ENCODE measurements at places on chromosomes 7 and 10.

DNA sequence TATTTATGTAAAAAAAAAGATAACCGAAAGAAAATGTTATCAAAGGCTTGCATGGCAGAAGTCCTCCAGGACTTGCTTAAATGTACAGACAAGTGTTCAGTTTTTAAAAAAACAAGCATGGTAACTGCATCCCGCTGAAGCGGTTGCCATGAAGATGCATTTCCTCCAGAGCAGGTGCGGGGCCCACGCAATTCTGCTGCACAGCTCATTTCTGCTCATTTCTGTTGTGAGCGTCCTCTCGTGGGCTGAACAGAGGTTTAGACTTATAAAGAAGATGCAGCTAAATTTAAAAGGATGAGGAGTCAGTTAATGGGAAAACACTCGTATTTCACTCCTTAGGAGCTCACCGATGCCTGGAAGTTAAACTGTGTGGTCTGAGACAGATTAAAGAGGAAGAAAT is 247.6 kb downstream of the DNAJB6 start:
- DNase-seq = no peak

GRCh38 chr10:86556933-86557649 is 35.5 kb upstream of the WAPL start:
- no peak for DNase-seq

DNA sequence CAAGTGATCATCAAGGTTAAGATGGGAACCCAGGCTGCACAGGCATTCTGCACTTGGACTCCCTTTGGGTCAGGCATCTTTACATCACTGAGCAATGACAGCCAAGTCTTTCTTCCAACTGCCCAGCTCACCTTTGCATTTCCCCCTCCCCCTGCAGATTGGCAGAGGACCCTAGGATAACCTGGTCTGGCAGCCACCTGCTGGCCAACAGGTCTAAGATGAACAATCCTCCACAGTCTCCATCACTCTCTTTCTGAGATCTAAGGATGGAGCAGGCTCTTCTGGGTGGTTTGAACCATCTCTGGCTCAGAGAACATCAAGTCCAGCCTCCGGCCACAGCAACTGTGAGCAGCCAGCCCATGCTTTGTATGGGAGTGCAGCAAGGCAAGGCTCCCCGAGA is 75.8 kb downstream of the RAB11FIP2 start:
- no peak for DNase-seq

DNA sequence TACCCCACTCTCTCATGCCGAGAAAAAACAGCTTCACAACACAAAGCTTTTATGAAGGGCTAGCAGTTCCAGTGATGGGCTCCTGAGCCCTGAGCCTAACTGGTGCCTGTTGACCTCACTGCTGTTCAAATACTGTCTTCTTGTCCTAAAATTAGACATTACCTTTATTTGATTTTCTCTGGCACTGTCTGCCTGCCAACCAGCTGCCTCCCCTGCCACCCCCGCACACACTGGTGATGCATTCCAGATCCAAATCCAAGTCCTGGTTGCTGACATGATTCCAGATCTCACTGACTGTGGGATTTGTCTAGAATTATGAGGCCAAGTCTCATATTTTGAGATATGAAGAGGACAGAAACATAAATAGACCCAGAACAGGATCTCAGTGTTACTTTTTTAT is 816.2 kb downstream of the NRG3 start:
- DNase-seq = no peak

GRCh38 chr10:130933008-130933390 is 378.5 kb downstream of the TCERG1L start:
- DNase-seq = no peak

DNA sequence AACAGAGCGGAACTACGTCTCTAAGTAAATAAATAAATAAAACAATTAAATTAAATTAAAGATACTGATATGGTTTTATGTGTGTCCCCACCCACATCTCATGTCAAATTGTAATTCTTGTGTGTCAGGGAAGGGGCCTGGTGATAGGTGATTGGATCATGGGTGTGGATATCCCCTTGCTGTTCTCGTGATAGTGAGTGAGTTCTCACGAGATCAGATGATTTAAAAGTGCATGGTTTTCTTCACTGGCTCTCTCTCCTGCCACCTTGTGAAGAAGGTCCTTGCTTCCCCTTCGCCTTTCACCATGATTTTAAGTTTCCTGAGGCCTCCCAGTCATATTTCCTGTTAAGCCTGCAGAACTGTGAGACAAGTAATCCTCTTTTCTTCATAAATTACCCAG is 29.0 kb upstream of the OGDHL start:
- DNase-seq = no peak

GRCh38 chr7:149291036-149291780 is 29.2 kb downstream of the ZNF783 start:
- DNase-seq = no peak

GRCh38 chr7:120793213-120793936 is 64.6 kb downstream of the TSPAN12 start:
- DNase-seq = no peak

GRCh38 chr10:73609116-73609515 is 18.0 kb upstream of the USP54 start:
- DNase-seq = no peak

DNA sequence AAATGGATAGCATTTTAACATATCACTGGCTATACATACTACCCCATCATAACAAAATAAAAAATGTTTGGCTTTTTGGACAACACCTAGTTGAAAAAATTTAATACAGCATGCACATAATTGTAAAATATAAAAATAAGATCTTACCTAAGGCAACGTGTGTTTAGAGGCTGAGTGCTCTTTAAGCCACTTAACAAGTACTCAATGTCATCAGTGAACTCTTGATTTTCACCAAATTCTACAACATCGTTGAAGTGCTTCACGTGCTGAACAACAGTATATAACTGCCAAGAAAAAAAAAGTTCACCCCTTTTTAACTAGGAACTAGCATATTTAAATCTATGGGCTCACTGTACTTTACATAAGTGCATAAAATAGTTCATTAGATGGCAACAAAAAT is 49.5 kb downstream of the WAPL start:
- no peak for DNase-seq

DNA sequence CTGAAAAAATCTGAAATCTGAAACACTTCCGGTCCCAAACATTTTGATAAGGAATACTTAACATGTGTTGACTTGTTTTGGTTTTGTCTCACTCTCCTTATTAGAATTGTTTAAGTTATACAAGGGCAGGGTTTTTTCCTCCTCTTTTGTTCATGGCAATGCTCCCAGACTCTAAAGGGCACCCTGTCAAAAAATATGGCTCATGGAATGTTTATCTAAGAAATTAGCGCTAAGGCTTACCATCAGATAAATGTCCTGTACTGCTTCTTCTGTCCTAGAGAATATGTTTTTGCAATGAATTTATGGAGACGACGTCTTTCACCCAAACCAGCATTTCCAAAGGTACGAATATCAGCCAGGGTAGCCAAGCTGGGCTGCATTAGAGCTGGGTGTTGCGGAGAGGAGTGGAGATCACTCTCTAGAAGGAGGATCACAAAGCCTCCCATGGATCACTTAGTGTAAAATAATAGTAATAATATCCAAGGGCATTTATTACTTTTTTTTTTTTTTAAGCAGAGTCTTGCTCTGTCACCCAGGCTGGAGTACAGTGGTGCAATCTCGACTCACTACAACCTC is 46.8 kb downstream of the ERLIN1 start:
- DNase-seq = no peak

- DNase-seq = no peak
Observed at GRCh38 chr10:52568309-52568708, 204.3 kb downstream of the MBL2 start.

GRCh38 chr10:119401671-119402395 is 140.7 kb downstream of the RGS10 start:
- no peak for DNase-seq

DNA sequence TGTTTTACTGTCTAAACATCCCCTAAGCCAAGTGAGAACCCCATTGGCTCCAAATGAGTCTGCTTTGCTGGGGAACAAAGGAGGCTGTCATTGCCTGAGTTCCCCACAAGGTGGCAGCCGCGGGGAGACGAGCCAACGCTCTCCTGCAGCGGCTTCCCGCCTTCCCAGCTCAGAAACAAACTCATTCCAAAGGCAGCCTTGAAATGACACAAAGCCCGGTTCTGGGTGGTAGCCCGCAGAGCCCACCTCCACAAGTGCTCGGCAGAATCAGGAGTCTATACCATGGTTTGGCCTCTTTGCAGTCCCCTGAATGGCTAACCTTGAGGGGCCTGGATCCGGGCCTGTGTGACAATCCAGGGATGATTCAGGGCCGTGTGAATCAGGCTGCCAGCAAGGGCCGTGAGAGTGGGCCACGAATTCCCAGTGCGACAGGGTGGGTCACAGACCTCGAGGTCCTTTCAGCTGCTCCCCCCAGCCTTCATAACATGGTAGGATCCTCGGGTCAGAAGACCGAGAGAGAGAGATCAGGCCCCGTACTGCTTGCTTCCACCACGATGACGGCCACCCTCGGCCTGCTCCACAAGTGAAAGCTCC is 79.7 kb downstream of the DLG5 start:
- DNase-seq = peak; percentile 73

DNA sequence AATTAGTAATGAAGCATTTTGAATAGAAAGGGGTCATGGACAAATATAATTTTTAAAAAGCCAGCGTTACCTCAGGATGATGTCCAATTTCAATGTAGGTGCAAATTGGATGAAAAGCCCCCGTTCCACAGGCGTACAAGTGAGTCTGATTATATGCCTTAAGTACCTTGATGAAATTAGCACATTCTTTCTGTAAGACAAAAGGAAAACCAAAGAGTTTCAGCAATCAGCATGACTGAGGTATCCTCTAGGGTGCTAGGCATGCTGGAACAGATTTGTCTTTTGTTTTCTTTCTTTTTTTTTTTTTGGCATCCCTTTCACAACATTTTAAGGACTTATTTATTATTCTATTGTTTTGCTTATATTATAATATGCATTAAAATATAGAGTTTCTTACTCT is 84.2 kb downstream of the SEMA3A start:
- DNase-seq = no peak

DNA sequence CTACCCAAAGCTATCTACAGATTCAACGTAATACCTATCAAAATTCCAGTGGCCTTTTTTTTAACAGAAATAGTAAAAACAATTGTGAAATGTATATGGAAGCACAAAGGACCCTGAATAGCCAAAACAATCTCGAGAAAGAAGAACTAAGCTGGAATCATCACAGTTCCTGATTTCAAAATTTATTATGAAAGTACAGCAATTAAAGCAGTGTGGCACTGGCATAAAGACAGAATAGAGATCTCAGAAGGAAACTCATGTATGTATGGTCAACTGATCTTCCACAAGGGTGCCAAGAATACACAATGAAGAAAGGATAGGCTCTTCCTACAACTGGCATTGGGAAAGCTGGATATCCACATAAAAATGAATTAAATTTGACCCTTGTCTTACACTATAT is 23.2 kb downstream of the PNLIPRP3 start:
- DNase-seq = no peak

DNA sequence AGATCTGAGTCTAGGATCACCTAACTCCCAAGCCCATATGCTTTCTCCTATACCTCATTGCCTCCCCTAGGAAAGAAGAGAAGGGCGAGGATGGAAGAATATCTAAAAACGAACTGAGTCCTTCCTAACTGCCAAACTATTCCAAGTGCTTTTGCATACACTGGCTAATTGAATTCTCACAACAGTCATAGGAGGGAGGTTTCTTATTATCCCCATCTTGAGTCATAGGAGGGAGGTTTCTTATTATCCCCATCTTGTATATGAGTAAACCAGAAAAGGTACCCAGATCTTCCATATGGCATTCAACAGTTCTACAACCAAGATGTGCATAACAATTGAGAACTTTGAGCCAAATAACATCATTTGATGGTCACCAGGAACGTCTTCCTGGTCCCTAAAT is 13.1 kb upstream of the FAM204A start:
- DNase-seq = no peak

DNA sequence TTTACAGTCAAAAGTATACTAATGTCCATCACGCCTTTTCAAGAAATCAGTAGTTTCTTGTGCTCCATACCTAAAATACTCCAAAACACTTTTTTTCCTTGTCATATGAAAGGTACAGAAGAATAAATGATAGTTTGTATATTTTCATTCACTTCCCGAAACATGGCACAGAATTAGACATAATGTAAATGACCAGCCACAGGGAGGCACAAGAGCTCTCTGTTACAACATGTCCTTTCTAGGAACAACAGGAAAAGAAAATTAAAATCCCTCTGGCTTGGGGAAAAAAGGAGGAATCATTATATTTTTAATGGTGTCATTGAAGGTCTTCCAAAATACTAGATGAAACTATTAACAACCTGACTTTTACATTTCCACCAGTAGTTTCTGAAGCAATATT is 331.2 kb downstream of the ACTR3B start:
- no peak for DNase-seq

GRCh38 chr7:149007146-149007545 is 21.2 kb downstream of the PDIA4 start:
- DNase-seq = no peak

DNA sequence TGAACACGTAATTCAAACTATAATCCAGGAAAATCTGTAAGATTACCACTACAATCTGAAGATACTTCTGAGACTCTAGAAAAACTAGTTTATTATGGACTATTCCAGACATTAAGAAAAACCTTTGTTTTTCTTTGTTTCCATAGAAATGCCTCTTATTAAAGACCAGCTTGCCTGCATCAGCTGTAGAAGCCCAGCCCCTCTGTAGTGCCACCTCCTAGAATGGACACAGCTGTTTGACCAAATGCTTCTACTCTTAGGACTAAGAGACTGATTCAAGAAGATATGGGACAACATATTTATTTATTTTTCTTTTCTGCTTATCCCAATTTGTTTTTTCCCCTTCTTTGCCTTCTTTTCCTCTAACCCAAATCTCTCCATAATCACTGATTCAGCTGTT is 93.8 kb downstream of the CXCL12 start:
- DNase-seq = no peak

DNA sequence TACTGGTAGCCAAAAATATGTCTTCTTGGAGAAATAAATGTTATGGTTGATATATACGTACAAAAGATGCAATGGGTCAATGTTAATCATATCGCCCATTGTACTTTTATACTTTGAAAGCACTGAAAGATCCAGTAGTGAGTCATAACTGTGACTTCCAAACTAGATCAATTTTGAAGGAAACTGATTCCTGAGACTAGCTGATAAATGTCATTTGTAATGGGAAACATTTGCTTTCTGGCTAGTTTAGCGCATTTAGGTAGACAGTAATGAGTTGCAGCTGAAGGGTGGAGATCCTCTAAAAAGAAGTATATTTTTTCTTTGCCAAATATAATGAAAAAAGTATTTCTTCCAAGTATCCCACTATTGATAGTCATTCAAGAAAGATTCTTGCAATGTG is 53.5 kb upstream of the ARHGAP21 start:
- DNase-seq = no peak

- no peak for DNase-seq
Observed at GRCh38 chr10:19920075-19920726, 104.0 kb downstream of the PLXDC2 start.

GRCh38 chr10:24597426-24597825 is 126.3 kb downstream of the ARHGAP21 start:
- no peak for DNase-seq

Measured in activated naive CD8-positive, alpha-beta T cell treated with anti-CD3 and anti-CD28 coated beads, Interleukin-2, amount 50 U/mL, for 24 hours (primary cell).